Skeletal muscle cell (primary cell): ENCODE measurements at places on chromosomes 1 and 21.

DNA sequence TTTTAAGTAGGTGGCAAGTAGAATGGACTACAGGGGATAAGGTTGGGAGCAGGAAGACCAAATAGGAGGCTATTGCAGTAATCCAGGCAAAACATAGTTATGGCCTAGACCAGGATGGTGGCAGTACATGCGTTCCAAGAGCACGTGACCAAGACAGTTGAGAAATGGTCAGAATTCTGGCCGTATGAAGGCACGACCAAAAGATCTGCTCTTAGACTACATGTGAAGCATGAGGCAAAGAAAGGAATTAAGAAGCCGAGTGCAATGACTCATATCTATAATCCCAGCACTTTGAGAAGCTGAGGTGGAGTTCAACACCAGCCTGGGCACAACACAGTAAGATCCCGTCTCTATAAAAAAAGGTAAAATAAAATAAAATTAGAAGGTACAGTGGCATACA is 71.3 kb downstream of the LUZP1 start:
- DNase-seq: no peak

DNA sequence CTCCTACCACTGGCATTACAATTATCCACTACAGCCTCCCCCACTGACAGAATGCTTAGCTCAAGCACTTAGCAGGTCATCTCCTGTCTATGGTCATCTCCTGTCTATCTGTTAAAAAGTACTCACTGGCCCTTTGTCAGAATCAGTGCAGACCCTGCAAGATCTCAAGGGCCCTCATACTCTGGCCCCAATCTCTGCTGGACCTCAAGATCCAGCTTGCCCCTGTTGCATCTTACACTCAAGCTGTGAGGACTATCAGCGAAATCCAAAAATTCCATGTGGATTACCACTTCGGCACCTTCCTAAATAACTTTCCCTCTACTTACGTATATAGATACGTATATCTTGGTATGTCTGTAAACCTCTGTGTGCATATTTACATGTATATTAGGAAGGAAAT is 101.6 kb downstream of the VAV3 start:
- DNase-seq: no peak

GRCh38 chr1:109732390-109732881 is 8.4 kb downstream of the GSTM3 start:
- DNase-seq: no peak

DNA sequence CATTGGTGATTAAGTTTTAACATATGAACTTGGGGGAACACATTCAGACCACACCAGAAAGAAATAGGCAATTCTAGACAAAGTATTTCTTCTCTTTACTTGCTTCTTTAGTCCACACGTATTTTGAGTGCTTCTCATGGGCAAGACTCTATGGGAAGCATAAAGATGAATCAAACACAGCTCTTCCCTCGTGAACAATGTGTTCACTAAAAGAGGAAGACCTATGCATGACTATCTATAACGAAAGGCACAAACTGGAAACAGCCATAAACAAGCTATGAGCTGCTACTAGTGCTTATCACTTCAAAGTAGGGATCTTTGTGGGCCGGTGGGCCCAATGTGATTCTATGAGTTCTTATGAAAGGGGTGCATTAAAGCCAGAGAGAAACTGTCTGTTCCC is 53.0 kb upstream of the PRDX6 start:
- no peak for DNase-seq

DNA sequence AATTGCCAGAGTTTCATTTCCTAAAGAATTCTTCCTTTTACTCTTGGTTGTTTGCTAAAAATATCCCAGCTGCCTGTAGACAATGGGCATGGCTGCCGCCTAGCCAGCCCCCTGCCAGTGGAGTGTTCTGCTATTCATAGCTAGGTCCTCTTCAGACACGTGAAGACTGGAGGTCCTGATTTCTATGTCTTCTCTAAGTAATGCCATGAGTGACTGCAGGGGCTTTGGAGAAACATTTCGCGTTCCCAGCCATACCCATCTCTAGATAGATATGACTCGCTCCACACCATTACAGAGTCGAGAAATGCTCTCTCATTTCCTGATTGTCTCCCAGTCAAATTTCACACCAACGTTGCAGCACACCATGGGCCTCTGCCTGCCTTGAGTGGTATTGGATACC is 99.5 kb upstream of the BACE2 start:
- no peak for DNase-seq
